Activated CD4-positive, alpha-beta T cell treated with anti-CD3 and anti-CD28 coated beads, Interleukin-2, Interleukin-4, amounts not matched to agents 100 ng/mL and 50 ng/mL, durations not matched to agents 16 hours and 8 hours (primary cell): ENCODE measurements at places on chromosomes 5 and 9.
A peak's percentile ranks its signal among the peaks of the same experiment; 100 is the strongest.

DNA sequence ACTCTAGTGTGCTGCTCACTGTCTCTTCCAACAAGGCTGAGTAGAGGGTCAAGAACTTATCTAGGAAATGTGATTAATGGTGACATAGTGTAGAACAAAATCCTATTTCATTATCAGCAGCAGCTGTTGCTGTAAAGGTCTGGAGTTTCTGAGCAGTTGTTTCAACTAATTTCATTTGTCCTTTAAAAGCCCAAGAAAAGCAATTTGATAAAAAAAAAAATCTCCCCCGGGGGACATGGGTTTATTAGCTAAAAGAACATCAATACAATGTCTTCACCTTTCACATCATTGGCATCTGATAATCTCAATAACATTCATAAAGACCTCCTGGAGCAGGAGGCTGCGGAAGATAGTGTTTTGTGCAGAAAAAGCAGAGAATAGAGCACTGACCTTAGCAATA is 468.1 kb downstream of the KCTD16 start:
- no peak for DNase-seq

DNA sequence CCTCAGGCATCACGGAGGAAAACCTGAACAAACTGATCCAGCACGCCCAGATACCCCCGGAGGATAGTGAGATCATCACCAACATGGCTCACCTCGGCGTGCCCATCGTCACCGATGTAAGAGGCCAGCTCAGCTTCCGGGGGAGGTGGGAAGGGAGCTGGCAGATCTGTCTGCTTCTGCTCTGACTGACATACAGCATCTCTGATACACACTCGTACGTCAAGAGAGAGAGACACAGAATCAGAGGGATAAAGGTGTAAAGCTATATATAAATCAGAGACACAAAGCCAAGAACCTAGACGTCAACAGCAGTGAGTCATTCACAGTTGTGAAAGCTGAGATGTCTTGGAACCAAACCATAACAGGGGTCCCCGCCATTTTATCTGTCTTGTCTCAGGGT is 30.1 kb upstream of the CFAP157 start:
- DNase-seq = no peak

GRCh38 chr5:158406884-158407823 is 548.2 kb upstream of the CLINT1 start:
- peak; percentile 40 for DNase-seq

DNA sequence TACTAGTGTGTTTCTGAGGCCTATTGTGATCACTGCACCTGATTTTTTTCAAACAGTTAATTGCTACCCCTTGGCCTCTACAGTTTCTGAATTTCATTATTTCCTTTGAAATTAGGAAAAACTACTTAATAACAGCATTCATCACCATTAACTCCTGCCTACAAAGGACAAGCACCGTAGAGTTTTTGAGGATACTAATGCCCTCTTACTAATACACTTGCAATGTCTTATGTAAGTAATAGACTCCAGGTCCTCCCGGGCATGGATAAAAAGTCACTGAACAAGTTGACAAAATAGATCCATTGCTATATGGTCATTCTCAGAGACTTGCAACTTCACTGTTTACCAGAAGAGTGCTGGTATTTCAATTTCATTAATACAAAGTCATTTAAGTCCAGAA is 1172.5 kb downstream of the CDH12 start:
- no peak for DNase-seq

GRCh38 chr9:99023231-99023630 is 79.5 kb downstream of the COL15A1 start:
- no peak for DNase-seq

GRCh38 chr9:32603914-32604852 is 31.2 kb upstream of the NDUFB6 start:
- no peak for DNase-seq

- DNase-seq = no peak
Observed at GRCh38 chr5:83220331-83220730, 143.0 kb downstream of the XRCC4 start.

DNA sequence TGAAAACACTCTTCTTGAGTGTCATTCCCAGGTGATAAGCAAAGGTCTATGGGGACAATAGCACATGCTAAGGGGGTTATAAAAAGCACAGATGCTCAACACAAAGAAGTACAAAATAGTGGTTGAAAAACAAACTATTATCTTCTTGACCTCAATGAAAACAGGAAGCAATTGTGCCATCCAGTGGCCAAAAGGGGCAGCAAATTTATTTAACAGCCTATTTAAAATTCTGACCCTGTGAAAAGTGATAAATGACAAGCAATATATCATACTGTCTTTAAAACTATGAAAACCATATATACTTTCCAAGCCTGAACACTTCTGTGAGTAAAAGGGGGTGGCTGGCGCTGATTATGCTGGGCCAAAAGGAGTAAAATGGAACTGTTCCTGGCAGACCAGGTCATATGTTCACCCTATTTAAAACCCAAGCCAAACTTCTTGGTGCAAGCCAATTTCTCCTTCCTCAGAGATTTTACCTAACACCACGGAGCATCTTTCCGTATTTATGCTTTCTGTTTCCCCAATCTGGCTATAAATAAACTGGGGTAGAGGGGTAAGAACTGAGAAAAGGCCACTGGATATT is 29.7 kb downstream of the TEX10 start:
- peak; percentile 22 for DNase-seq

DNA sequence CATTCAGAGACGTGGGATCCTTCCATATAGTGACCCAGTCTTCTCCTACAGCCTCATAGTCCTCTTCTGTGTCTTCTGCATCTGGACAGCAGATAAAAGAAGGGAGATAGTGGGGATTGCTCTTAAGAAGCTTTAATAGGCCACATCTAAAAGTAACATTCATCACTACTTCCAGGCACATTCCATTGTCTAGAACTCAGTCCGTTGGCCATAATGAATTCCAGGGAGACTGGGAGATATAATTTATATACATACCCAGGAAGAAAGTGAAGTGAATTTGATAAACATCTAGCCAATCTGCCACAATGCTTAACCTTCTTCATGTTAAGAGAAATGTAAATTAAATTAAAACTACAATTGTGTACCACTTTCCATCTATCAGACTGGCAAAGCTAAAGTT is 22.5 kb upstream of the GLIPR2 start:
- no peak for DNase-seq

DNA sequence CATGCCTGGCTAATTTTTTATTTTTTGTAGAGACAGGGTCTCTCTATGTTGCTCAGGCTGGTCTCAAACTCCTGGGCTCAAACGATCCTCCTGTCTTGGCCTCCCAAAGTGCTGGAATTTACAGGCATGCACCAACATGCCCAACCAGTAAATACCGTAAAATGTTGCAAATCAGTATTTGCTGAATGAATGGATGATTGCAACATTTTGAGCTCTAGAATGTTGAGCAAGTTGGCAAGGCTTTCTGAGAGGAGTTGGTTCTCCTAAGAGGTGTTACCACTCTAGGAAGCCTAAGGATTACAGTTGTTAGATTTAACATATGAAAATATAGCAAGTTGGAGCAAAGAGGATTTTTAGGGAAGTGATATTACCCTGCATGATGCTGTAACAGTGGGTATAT is 15.6 kb upstream of the DMXL1 start:
- no peak for DNase-seq

DNA sequence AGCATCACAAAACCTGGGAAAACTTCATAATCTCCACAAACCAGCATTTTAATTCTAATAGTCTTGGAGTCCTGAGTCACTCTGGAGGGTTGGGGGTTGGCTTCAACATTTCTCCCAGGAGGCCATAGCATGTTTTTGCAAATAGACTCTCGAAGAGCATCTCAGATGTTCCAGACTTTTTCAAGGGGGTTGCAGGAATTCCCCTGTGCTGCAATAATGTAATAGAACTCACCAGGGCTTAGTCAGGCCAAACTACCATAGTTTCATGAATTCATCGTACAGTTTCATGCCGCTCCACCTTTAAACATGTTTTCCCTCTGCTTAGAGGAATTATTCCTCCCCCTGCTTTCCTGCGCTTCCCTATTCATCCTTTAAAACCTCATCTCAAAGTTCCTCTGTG is 499.5 kb upstream of the KLF4 start:
- no peak for DNase-seq

- DNase-seq = no peak
Observed at GRCh38 chr5:6950860-6951259, 237.6 kb downstream of the TENT4A start.

DNA sequence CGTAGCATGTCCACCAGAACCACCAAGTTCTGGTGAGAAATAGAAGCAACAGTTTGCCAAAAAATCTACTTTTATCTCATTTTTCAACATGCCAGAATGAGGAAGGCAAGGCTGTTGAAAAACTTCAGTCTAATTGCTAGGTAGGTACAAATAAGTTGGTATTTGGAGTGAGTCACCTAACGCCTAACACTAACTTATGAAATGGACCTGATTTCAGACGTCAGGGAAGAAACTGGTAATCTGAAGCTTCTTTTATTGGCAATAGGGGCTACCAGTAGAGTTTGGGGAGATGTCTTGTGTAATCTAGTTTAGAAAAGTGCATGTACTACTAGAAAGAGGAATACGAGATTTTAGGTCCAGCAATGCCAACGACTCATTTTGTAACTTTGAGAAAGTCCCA is 4.4 kb upstream of the PDE6A start:
- no peak for DNase-seq

GRCh38 chr5:89281766-89282553 is 399.0 kb upstream of the MEF2C start:
- DNase-seq = no peak

DNA sequence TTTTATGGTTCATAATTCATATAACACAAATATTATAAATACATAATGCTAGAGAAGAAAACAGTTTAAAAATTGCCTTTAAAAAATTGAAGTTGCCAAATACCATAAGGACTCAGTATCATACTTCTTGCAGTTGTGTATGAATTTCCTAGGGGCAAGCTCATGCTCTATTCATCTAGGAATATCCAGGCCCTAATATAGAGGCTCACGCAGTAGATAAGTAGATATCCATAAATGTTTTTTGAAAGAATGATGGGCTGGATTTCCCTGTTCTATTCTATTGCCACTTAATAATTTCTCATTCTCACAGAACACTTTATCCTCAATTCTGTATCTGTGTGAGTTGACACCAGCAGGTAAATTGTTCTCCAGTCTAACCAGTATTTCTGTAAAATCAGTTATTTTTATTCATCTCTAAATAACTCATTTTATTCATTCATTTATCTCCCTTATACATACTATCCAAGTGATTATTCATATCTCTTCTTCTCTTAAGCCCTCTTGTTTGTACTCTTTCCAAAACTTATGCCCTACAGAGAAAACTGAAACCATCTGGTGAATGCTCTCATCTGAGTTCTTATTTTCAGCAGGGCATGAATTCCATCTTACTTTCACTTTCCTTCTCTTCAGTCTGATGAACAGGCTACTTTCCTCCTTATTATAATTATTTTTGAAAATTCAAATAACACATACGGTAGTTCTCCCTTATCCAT is 97.1 kb downstream of the SLC44A1 start:
- peak; percentile 14 for DNase-seq

DNA sequence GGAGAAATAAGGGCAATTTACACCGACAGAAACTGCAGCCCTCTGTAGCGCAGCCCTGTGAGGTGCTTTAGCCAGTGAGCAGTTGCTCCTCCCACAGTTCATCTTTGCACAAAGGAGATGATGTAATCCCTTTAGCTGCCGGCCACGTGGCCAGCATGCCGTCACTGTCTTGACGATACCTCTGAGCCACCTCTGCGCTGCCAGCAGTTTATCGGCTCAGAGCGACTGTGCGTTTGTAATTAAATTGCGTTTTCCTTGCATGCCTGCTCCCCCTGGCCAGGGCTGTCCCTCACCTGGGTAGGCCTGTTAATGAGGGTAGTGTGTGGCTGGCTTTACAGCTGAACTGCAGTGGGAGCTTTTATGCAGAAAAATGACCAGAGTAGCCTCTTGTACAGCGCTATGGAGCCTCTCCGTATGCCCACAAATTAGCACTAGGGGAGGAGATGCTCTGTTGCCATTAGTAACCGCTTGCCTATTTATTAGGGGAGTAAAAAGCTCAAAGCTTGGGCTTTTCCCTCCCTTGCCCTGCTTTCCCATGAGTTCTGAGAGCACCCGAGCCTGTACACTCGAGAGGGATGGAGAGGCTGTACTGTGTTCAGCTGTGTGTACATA is 107.0 kb downstream of the TRIO start:
- DNase-seq = no peak

GRCh38 chr5:81752644-81752963 is 1.7 kb upstream of the SSBP2 start:
- no peak for DNase-seq

DNA sequence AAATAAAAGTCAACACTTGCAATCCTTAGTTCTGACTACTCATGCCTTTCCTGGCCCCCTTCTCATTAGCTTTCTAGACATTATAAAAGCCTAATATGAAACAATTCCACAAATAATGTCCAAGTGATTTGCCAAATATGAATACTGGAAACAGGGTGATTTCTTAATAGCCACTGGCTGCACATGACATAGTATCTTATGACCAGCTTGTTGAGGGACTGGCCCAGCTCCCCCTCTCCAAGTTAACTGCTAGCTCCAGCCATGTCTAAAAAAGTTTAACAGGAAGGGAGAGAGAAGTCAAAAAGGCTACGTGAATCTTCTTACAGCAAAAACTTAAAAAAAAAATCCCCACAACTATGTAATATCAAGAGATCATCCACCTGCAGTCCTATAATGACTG is 1.5 kb downstream of the CERT1 start:
- DNase-seq = no peak

GRCh38 chr9:114906922-114907571 is 23.3 kb downstream of the TNFSF8 start:
- DNase-seq = no peak

GRCh38 chr9:128550770-128551656 is 1.4 kb upstream of the SPTAN1 start:
- DNase-seq = no peak

DNA sequence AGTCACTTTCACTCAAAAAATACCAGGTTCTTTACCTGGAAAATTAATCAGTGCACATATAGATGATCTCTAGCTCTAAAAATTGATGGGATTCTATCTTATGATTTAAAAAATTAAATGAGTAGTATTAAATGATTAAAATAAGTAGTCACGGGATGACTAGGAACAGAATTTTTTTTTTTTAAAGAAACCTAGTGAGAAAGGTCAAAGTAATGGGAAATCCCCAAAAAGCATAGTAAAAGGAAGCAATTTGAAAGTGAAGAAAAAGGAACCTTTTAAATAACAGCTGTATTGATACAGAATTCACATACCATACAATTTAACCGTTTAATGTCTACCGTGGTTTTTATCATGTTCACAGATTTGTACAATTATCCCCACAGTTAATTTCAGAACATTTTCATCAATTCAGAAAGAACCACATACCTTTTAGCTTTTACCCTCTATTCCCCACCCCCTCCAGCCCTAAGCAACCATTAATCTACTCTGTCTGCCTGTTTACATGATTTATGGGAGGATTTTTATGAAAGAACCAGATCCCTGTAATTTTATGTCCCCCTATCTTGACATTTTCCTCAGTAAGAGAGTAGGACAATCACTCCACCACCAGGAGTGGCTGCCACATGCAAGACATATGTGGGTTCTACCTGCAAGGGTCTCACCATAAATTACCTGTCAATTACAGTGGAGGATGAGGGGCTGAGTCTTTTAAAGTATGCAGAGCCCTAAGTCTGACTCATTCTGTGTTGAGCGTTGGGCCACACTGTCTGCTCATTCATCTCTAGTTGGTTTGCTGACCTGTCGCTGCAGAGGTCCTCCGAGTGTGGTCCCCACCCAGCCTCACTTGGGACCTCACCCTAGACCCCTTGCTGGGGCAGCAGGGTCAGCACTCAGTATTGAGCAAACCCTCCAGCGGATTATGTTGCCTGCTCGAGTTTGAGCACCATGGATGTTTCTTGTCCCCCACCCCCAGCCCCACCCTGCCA is 16.0 kb downstream of the ANKRD33B start:
- peak; percentile 23 for DNase-seq

GRCh38 chr9:121895358-121895757 is 197.8 kb downstream of the TTLL11 start:
- no peak for DNase-seq

- no peak for DNase-seq
Observed at GRCh38 chr9:92589923-92590322, 54.1 kb upstream of the ECM2 start.
